ENCODE measurements at places on chromosomes 1 and 21.

DNA sequence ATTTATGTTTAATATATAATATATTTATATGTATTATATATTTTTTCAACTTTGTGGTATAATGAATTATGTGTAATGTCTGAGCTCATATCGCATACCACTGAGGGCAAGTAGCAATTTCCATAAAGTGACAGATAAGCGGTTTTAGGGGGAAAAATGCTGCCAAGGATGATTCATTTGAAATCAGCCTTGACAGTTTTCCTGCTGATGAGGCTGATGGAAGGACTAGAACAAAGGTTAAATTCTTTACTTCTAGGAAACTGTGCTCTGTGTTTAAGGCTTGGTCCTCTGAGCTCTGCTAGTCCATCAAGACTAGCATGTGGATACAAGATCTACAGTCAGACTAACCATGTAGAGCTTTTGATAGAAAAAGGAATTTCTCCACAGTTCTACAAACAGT lies 19.3 kb upstream of the DDAH1 start:
- no peak for DNase-seq

DNA sequence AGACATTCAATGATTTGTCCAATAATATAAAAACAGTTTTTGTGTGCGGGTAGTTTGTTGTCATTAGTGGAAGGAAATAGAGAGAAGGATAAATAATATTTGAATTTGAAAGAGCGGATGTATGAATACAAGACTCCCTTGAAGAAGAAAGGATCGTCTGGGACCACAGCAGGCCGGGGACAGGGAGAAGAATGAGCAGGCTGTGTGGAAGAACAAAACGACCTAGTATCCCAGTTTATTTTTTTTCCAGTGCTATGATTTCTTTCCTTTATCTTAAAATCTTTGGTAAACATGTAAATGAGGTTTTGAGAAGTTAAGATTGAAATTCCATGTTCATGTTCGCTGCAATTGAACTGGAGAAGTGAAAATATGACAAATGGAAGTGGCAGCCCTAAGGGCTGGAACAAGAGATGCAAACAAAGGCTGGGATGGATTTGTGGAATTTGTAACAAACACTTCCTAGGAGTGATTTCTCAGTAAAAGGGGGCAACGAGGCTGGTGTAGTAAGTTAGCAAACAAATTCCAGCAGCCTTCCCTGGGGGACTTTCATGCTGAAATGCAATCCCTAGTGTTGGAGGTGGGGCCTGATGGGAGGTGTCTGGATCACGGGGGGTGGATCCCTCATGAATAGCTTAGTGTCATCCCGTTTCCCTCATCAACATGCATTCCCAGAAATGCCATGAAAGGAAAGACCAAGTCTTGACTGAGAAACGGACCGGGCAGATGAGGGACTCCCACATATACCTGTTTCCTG lies 10.2 kb upstream of the IFI16 start:
- no peak for DNase-seq

DNA sequence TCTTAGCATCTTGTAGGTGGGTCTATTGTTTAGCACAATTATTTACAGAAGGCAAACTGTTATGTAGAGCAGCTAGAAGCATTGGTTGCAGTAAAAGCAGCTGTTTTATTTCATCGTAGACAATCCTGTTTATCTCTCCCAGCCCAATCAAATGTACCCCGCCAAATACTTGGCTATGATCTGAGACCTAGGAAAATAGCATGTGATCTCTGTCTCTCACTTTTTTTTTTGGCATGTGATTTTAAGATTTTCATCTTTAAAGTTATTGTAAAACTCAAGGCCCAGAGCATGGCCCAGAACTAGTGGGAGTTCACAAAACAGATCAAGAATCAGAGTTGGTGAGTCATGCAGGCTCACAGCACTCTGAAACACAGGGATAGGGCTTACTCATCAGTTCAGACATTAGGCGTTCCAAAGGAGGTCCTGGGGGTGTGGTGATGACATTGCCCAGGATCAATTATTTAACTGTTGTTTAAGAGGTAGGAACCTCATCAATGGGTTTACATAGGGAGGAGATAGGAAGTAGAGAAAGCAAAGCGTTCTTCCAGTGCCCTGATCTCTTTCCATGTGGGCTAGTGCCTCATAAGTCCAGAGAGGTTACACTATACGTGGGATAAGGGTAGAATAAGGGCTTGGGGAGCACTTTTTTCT lies 40.2 kb downstream of the TBX19 start:
- DNase-seq = no peak

DNA sequence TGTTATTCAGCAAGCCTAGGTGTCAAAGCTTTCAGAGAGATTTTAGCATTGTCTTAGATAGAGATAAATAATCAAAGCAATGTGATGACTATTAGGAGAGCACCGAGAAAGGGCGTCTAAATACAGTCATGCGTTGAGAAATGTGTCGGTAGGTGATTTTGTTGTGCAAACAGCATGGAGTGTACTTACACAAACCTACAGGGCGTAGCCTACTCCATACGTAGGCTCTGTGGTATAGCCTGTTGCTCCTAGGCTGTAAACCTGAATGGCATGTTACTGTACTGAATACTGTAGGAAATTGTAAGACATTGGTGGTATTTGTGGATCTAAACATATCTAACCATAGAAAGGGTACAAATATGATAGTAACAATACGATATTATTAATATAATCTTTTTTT lies 31.8 kb downstream of the KIF1B start:
- no peak for DNase-seq

- DNase-seq = no peak
These were observed 89.1 kb downstream of the ITSN1 start for GRCh38 chr21:33731447-33731846.

DNA sequence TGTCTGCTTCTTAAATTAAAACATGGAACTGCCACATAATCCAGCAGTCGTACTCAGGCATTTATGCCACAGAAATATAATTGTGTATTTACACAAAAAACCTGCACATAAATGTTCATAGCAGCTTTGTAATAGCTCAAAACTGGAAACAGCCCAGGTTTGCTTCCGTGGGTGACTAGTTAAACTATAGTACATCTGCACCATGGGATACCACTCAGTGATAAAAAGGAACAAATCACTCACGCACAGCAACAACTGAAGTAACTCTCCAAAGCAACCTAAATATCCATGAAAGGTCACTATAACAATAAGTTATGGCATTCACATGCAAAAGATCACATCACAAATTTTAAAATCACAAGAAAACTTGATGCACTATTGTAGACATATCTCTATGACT lies 64.4 kb downstream of the KCNT2 start:
- no peak for DNase-seq

- no peak for DNase-seq
These were observed 10.6 kb downstream of the PLXNA2 start for GRCh38 chr1:208233546-208233945.
